Cerebellum (tissue), 4 donors: ENCODE measurements at places on chromosomes 11 and 22.

GRCh38 chr11:117671370-117671769, 125.6 kb downstream of the DSCAML1 start:
- DNase-seq = no peak

DNA sequence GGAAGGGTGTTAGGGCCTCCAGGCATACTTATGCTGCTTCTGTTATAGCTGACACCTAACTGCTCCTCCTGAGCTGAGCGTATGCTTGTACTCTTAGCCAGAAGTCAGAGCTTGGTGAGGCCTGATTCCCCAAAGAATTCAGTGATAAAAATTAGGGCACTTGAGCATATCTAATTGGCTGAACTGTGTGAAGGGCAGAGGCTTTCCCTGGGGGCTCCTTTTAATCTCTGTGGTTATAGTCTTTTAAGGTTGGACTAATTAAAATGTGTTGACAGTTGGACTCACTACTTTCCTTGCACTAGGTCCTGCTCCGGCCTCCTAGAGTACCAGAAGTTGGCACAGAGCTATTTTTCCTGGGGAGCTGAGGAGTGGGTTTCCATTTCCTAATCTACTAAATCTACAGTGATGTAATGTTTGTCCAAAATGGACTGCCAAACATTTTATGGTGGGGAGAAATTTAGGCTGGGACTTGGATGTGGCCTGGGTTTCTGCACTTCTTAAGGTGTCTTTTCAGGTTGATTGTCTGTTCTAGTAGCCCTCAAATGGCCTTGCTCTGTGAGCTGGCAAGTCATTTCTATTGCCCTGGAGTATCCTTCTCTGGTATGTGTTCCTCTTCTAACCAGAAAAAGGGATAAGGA, 18.4 kb downstream of the STIM1 start:
- DNase-seq = no peak

GRCh38 chr11:77690649-77691048, 53.1 kb upstream of the CLNS1A start:
- no peak for DNase-seq

DNA sequence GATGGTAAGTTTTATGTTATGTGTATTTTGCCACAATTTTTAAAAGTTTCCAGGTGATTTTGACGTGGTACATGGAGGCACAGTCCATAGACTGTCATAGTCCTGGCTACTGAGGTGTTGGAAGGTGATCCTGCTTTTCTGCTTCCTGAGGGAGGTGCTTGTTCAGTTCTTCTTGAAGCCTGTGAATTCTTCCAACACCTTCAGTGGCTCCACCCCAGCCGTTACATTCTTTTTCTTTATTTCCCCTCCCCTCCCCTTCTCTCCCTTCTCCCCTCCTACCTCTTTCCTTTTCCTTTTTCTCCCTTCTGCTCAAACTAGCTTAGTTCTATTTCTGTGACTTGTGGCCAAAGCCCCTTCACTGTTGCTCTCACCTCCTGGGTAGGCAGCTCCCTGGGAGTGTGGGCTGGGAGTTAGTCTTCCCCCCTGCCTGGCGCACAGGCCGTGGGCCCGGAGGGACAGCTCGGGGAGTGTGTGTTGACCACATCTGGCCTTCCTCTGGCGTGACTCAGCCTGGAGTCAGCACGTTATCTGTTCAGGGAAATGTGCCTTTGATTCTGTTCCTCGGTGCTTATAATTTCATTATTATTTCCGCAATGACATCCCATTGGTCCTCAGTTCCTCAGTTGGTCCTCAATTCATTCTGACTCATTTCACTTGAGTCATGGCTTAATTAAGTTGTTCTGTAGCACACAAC, 566.2 kb downstream of the TBC1D22A start:
- no peak for DNase-seq
